ENCODE measurements at places on chromosomes 6 and 20. TPM values are rescaled to one million over a fixed set of nuclear protein-coding genes. Genes with fewer than 3 reads are reported as not detected.

DNA sequence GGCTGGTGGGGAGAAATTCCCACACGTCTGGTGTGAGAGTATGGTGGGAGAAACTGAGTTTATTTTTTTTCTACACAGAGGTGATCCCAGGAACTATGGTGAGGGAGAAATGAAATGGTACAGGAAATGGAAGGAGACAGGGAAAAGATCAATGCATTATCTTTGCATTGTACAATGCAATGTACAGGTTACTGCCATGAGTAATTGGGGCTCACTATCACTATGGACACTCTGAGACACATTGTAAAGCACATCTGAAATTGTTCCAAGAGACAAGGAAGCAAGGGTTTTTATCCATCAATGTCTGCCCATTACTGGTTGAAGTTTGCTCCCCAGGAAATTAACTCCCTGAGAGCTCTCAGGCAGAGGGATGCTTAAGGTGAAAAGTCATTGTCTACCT lies 21.7 kb upstream of the FAM184A start:
- no peak for DNase-seq

Gene STK38
- 32.5 TPM for total RNA-seq

Gene SSTR4
- total RNA-seq = not detected

- DNase-seq = no peak
These were observed 164.3 kb upstream of the RREB1 start for GRCh38 chr6:6943421-6943820.

Gene PTK6
- 0.19 TPM for total RNA-seq

DNA sequence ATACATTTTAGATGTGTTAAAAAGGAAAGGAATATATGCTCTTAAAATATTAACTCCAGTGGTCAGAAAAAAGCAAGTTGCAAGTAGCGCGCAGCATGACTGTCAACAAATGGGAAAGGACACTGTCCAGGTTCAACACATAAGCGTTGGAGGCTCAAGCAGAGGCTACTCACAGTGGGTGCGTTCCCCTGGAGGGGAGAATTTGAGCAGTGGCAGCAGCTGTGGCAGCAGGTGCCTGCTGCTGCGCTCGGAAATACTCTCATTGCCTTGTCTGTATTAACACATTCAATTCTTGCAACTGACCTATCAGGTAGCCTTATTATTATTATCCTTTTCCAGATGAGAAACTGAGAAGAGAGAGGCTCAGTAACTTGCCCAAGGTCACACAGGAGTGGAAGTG lies 21.9 kb upstream of the CCN6 start:
- DNase-seq = no peak

Gene MUC21
- not detected for total RNA-seq

DNA sequence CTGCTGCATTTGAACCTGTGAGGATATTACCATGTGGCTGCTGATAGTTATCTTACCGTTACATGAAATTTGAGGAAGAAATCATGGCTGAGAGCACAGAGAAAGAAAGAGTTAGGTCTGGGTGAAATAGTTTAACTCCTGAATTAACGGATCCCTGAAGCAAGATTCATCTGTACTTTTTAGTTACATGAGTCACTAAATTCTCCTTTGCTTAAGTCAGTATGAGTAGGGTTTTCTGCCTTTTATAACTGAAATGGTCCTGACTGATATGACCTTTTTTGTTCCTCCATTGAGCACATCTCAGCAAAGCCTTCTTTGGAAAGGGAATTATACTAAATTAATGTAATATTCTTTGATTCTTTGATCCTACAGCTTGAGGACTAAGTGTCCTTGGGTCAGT lies 333.3 kb upstream of the ZFP64 start:
- DNase-seq = no peak

Gene CABLES2
- total RNA-seq = 9.4 TPM

Gene CAGE1
- total RNA-seq = 0.76 TPM

Gene THBS2
- total RNA-seq = not detected

Gene HRH3
- total RNA-seq = not detected
